ENCODE measurements at places on chromosomes 12 and 14.

GRCh38 chr12:22687361-22688076 is 62.5 kb downstream of the ETNK1 start:
- peak; percentile 86 for DNase-seq

DNA sequence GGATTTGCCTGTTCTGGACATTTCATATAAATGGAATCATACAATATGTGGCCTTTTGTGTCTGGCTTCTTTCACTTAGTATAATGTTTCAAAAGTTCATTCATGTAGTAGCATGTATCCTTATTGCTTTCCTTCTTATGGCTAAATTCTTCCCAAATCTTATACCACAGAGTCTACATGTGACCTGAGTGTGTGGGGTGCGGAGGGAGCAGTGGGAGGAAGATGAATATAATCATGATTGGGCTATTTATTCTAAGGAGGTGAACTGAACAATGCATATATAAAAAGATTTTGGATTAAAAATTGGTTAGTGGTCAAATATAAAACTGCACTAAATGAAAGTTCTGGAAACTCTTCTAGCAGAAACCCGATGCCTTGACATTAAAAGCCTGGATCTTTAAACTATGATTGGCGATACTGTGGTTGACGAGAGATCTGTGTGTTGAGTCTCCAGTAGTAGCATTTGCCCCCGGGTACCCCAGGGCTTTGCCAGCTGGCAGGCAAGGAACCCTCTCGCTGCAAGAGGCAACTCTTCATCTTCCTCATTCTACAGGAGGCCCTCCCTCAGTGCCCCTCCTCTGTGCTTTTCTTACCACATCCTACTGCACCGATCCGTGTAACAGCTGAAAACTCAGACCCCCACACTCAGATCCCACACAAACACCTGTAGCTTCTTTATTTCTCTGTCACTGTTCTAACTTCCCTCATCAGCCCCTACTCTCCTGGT is 2.6 kb downstream of the CYP46A1 start:
- no peak for DNase-seq

- no peak for DNase-seq
These were observed 3.8 kb upstream of the KRT86 start for GRCh38 chr12:52270541-52271070.

DNA sequence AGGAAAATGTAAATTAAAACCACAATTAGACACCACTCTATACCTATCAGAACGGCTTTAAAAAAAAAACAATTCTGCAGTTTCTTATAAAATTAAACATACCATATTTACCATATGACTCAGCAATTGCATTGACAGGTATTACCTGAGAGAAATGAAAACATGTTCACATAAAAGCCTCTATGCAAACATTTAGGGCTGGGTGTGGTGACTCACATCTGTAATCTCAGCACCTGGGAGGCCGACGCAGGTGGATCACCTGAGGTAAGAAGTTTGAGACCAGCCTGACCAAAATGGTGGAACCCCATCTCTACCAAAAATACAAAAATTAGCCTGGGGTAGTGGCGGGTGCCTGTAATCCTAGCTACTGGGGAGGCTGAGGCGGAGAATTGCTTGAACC is 41.1 kb downstream of the SPTB start:
- DNase-seq, result no peak

- DNase-seq, result peak; percentile 96
These were observed 718.8 kb upstream of the TMEM132C start for GRCh38 chr12:127548123-127548553.

DNA sequence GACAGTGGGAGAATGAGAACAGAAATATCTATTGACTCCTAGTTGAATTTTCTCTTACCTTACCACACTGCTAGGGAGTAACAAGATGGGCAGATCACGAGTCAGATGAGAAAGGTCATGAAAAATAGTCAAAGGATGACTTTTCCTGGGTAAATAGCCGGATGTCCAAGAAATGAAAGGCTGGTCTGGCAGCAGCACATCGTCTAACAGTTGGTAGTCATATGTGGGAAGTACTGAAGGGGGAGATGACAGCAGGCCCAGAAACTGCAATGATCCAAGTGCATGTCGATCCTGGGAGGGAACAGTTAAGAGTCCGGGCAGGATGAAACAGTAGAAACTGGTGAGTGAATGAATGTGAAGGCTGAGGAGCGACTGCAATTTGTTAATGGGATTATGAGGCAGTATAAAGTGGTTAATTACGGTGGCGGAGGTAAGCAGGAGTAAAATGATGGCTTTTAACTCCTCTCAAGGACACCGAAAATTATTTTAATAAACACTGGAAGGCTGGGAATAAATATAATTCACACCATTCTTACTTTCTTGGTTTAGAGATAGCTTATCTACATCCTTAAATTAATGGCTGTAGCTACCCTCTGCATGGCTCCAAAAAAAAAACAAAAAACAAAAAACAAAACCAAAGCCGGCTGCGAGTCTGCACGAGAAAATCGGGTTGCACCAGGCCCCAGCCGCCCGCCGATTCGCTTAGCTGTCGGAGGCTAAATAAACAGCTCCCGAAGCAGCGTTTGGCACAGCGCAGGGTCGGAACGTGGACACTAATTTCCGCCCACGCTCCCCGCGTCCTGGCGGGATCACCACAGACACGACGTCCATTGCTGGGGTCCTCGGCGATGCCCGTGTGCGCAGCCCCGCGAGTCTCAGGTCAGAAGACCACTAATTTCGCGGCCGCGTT is 1.0 kb upstream of the ERC1 start:
- peak; percentile 86 for DNase-seq

DNA sequence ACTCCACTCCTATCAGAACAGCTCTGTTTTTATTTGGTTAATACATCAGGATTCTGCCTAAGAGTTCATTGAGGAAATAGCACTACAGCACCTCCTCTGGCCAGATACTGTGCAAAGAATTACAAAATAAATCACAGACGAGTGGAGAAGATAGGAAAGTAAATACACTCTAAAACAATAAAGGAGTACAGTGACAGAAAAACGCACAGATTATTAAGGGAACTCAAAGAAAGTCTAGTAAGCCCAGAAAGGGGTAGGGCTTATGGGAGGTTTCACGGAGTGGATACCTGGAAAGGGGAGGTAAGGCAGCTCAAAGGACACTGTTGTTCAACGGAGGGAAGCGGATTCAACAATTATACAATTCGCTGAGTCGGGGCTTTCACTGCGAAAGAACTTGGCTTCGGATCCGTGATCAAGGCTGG is 5.5 kb downstream of the OR10AD1 start:
- peak; percentile 35 for DNase-seq

- no peak for DNase-seq
These were observed 97.4 kb downstream of the ADGRD1 start for GRCh38 chr12:131051155-131051473.

DNA sequence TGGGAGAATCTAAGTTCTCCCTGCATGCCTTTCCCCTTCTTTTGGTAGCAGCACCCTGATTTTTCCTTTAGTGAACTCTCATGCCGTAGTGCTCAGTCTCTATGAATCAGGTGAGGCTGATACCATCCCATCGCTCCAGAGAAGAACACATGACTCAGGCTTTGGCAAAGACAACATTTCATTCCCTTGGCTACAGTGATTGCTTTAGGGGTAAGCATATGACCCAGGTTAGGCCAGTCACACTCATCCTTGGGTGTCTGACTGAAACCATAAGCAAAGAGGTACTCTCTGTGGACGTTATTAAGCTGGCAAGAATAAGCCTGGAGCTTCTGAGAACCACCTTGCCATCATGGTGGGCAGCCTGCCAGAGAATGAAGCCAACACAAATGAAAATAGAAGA is 141.8 kb downstream of the MYRFL start:
- DNase-seq, result no peak

- DNase-seq, result peak; percentile 29
These were observed 2.8 kb downstream of the ADSS1 start for GRCh38 chr14:104726600-104727451.

- DNase-seq, result no peak
These were observed 124.5 kb downstream of the ESRRB start for GRCh38 chr14:76500480-76500879.

DNA sequence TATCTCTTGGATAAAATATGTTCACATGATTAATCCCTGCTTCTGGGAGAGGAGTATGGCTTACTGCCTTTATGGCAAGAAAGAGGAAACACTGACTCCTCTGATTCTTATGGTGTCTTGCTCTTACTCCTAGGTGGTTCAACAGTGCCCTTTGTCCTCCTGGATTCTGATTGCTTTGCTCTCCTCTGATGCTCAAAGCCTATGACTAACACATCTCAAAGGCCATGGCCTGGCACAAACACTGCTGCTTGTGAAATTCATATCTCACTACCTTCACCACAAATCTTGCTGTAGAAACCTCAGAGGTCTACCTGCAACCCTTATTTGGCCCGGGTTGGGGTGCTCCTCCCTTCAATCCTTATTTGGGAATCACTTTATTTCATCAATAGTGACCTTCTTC is 217.2 kb downstream of the C12orf50 start:
- no peak for DNase-seq

- DNase-seq, result no peak
These were observed 188.3 kb downstream of the GXYLT1 start for GRCh38 chr12:41956353-41956752.

DNA sequence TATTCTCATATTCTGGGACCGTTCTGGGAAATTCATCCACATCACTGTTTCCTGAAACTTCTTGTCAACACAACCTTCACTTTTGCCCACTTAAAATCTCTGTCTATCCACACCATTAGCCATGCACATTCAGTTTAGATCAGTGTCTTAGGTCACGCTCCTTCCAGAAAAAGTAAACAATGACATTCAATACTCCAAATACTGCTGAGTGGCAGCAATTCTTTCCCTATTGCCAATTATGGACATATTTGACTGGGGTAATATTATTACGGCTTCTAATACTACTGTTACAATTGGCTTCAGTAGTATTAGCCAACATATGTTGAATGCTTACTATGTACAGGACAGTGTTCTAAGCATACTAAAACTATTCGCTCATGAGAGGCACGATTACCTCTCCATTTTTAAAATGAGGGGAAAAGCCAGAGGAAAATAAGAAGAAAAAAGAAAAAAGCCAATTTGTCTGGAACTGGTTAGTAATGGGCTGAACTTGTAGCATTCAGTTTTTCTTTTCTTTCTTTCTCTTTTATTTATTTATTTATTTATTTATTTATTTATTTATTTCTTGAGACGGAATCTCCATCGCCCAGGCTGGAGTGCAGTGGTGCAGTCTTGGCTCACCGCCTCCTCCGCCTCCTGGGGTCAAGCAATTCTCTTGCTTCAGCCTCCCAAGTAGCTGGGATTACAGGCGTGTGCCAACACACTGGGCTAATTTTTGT is 23.4 kb downstream of the LTBR start:
- DNase-seq, result no peak

DNA sequence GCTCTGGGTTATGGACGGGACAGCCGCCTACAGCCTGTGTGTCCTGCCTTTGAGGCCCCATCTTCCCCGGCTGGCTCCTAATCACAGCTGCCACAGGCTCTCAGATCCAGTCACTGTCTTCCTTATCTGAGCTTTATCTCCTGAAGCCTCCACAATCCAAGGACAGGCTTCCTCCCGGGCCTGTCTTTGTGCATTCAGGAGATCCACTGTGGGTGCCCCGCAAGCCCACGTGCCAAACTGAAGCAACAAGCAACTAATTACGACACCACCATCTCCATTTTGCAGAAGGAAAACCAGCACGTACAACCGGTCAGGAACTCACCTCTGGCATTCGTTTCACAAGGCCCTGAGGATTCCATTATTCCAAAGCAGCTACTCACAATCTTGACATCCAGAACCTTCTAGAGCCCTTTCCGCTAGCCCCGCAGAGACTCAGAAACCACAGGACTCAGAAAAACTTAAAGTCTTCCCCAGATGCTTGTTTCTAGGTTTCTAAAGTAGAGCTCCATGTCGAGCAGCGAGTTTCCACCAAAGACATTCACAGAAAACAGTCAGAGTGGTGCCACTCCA is 14.0 kb downstream of the SYNE3 start:
- DNase-seq, result no peak

GRCh38 chr14:94682061-94682516 is 69.9 kb downstream of the SERPINA3 start:
- no peak for DNase-seq

- peak; percentile 59 for DNase-seq
These were observed 210.6 kb downstream of the PHLDA1 start for GRCh38 chr12:75820848-75821578.

DNA sequence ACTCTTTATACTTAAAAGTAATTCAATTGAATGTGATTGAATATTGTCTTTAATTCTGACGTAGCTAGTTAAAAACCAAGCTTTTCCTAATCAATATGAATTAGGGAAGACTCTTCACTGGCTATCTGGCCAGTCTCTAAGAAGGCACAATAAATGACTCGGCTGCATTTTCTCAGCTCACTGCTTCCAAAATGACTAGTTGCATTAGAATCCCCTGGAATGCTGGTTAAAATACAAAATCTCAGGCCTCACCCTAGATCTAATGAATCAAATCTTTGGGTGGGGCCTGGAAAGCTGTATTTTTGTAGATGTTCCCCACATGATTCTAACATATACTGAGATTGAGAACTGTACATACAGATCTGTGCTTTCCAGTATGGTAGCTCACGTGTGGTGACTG is 242.1 kb downstream of the CHST11 start:
- peak; percentile 54 for DNase-seq

All from EH (cell line).